ENCODE measurements at places on chromosomes 13 and 19.

DNA sequence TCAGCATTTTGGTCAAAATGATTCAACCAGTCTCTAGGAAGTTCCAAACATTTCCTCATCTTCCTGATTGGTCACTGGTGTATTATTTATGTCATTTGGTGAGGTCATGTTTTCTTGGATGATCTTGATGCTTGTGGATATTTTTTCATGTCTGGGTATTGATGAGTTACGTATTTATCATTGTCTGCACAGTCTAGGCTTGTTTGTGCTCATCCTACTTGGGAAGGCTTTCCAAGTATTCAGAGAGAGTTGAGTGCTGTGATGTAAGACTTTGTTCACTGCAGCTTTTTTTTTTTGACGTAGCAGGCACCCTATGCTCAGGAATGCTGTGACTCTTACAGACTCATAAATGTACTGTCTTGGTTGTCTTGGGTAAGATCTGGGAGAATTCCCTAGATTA, 509.5 kb downstream of the SLITRK1 start:
- DNase-seq = no peak

DNA sequence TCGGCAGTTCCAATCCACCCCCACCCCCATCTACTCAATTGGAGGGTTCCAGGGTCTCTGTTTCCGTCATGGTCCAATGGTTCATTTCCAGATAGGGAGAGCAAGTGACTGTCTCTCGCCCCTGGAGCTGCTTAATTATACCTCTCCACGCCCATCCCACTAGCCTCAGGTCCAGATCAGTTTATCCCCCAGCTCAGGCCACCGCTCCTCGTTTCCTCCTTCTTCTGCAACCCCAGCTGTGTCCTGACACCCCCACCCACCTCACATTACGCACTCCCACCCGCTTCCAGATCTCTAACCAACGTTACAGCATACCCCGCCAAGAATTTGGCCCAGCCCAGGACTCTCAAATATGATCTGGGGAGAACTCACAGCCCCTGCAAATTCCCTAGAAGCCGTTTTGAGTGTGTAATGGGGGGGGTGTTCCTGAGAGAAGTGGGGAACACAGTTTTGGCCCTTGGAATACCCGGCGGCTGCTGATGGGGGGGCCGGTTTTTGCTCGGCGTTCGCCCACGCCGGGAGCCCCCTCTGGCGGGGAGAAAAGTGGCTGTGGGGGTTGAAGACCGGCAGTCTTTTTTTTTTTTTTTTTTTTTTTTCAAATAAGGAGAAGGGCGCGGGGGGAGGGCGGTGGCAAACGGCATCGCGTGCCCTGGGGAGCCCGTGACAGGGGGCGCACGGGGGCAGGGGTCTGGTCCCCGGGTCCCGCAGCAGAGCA, 1.7 kb upstream of the PDE4A start:
- no peak for DNase-seq

DNA sequence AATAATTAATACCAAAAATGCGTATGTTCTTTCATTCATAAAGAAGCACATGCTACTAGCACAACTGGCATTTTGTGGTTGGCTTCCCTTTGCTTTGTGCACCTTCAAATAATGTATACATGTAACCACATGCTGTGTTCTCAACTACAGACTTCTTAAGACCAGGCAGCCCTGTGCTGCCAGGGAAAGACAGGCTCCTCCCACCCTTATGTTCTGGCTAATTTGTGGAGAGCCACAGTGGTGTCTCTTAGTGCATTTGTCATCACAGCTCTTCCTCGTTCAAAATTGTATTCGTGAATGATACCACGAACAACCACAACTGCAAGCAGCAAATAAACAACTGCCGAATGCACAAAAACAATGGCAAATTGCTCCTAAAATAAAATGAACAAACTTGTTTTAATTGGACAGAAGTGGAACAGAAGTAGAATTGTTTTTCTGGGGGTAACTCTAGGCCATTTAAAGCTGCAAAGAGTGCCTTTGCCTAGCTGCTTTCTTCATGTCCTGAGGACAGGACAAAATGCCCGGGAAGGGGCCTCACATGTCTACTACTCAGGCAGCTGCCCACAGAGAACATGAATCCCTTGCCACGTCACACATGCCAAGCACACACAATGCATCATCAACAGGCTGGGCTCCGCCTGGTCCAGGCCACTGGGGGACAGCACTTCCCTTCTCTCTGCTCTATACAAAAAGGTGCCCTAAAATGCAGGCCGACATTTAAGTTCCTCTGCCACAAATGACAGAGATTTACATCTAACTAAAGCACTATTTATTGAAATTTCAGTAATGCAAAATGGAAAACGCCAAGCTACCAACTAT, 21.7 kb downstream of the IRS2 start:
- no peak for DNase-seq

DNA sequence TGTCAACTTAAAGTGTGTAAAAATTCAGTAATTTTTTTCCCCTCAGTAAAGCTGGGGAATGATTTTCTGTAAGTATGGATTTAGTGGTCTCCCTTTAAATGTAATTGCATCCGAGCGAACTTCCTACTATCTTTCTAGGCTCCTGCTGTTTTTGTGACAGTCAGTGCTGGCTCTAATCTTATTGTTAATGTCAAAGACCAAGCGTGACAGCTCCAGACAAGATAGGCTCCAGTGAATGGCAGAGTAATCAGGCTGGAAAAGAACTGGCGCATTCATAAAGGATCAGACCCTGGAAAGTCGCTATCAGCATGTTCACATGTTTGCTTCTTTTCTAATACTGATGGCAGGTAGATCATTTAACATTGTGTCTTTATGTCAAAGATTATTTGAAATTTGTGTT, 908.0 kb upstream of the ATXN8OS start:
- no peak for DNase-seq

DNA sequence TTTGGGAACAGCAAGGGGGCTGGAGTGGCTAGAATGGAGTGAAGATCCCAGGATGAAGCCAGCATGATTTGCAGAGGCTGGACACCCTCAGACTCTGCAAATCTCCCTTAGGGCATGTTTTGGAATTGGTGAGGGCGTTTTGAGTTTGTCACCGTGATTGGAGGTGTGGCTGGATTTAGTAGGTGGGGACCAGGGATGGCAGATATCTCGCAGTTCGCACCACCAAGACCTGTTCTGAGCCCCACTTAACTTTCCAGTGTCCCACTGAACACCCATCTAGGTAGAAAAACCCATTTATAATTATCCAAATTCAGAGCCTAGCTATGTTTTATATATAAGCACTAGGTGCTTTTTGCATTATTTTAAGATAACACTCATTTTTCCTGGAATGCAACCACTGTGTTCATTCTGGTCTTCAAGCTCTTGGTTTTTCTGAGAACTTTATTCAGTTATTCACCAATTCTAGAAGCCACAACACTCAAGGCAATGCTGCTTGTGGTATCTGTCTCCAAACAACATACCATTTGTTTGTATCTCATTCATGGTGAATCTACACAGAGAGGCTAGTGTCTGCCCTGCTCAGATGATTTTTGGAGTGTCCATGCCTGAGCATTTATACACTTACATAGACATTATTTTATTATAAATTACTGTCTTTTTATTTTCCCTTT, 3.0 kb upstream of the NANOS2 start:
- no peak for DNase-seq

GRCh38 chr19:47075179-47075810, 26.9 kb upstream of the TMEM160 start:
- DNase-seq = no peak

- DNase-seq = no peak
Observed at GRCh38 chr13:89496478-89496877, 1825.3 kb downstream of the SLITRK5 start.

DNA sequence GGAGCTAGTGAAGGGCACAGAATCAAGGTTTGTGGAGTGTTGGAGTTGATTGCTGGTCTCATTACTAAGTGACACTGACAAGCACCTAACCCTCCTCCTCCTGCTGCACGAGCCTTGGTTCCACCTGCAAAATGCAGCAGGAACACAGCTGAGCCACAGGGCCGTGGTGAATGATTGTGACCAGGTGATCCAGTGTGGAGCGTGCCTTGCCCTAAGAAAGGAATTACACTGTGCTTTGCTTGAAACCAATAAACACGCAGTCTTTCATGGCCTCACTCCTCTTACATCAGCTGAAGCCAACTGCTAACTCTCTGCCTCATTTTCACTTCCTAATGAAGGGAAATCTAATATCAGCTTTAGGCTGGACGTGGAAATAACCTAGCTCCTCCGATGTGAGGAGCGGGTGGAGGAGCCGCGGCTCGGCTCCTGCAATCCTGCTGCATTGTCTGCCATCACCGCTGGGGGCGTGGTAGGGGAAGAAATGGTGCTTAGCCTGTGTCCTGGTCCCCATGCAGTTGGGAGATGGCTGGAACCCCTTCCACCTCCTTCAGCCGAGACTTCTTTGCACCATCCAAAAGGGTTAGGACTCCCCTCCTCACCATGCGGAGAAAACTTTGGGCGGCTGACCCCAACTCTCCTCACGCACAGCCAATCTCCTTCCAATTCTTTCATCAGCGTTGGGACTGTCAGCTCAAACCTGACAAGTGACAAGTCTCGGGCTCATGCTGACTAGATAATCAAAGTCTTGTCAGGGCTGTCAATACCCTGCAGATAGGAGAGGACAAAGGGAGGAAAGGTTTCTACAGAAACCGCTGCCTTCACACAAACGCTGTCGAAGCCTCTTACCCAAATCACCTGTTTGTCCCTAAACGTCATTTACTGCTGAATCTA, 427.9 kb downstream of the ZNF536 start:
- DNase-seq = peak; percentile 17

- no peak for DNase-seq
Observed at GRCh38 chr13:31774186-31774750, 34.9 kb downstream of the RXFP2 start.

- DNase-seq = no peak
Observed at GRCh38 chr19:2512523-2513431, 36.9 kb downstream of the GADD45B start.

Data from kidney glomerular epithelial cell (primary cell).